Esophagus squamous epithelium (tissue), 5 donors: ENCODE measurements at places on chromosomes 7 and 10.

- no peak for DNase-seq
Measured at GRCh38 chr7:146150153-146150552, 33.6 kb downstream of the CNTNAP2 start.

DNA sequence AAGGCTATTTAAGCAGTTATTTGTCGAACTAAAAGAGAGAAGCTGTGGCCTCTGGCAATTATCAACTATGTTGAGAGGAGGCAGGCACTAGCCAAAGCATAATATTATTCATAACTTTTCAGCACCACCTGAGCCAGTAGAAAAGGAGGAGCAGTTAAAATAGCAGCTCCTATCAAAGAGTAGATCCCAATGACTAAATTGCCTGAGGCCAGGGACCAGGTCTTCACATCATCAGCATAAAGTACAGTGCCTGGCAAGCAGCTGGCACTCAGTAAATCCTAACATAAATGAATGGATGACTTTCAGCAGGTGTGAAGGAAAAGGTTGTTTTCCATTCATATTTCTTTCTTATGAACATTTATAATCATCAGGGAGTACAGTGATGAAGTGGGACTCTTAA is 309.0 kb upstream of the IMMP2L start:
- no peak for DNase-seq

GRCh38 chr7:130322615-130323014 is 22.0 kb upstream of the CPA5 start:
- no peak for DNase-seq

DNA sequence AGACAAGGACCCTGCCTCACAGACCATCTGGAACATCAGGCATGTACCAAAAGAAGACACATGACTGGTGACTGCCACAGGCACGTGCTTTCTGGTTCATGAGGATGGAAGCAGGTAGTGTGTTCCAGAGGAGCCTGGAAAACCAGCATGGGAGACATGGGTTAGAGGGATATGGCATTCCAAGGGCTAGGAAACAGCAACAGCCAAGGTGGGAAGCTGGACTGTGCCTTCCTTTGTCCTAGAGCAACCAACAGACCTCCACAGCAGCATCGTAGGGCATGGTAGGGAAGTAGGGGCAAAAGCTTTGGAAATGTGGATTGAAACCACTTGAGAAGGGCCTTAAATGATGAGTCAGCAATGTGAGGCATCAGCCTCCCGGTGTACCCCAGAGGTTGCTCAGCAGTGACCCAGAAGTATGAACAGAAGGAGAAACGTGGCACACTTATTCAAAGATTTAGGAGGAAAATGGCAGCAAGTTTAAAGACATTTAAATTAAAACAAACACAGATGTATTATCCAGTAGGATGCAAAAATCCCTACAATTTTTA is 51.0 kb downstream of the PRLHR start:
- no peak for DNase-seq
